ENCODE measurements at places on chromosomes 6 and 20. TPM values are rescaled to one million over a fixed set of nuclear protein-coding genes. Genes with fewer than 3 reads are reported as not detected.

PDYN gene
- not detected for total RNA-seq

DNA sequence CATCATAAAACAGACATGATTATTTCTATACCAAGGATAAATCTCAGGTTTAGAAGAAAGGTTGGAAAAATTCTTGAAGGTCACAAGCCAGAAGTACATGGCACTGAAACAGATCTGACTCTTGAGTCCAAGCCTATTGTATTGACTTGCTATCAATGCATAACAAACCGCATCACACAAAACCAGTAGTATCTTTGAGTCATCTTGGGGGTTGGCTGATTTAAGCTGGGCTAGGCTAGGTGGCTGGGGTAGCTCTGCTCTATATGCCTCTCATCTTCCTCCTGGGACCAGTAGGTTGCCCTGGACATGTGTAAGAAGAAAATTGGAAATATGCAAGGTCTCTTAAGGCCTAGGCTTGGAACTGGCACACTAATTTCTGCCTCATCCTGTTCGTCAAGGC lies 37.0 kb upstream of the RAB23 start:
- no peak for DNase-seq
- no peaks in the 10 kb centered on the region for H3K27me3 ChIP-seq
- no peaks in the 10 kb centered on the region for H3K36me3 ChIP-seq
- H3K4me1 ChIP-seq = no peaks in the 10 kb centered on the region
- H3K4me3 ChIP-seq = no peak overlapping the region

KIZ gene
- total RNA-seq = 14.6 TPM

DNA sequence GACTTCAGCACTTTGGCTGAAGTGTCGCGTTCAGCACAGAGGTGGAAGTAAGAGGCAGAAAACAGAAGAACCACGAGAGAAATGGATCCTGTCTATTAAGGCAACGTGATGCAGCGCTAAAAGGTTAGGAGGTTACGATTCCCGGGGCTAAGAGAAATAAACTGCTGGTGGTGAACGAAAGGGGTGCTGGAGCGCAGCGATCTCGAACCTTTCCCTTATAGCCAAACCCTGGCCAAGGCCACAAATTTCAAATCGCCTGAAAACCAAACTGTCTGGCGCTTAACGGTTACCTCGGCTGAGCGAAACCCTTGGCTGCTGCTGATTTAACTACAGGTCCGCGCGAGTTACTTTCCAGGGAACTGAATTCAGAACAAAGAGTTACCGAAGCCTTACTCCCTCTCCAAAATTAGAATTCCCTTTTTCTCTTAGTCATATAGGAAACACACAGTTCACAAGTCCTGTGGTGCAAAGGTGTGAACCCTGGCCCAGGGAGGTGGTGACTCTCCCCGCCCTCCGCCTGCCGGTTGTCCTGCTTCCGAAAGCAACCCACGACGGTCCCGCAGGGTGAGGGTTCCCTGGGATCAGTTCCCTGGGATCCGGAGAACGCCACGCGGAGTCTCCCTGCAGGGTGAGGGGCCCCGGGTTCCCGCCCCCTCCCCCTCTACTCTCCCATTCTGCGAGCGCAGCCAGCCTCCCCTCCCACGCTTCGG lies 1.3 kb upstream of the SLC35D3 start:
- no peaks in the 10 kb centered on the region for H3K36me3 ChIP-seq
- peaks cover 23% of the 10 kb centered on the region for H3K27me3 ChIP-seq
- no peak for DNase-seq
- peak overlapping the region; percentile 64 for H3K4me3 ChIP-seq
- H3K27ac ChIP-seq = no peak overlapping the region

DNA sequence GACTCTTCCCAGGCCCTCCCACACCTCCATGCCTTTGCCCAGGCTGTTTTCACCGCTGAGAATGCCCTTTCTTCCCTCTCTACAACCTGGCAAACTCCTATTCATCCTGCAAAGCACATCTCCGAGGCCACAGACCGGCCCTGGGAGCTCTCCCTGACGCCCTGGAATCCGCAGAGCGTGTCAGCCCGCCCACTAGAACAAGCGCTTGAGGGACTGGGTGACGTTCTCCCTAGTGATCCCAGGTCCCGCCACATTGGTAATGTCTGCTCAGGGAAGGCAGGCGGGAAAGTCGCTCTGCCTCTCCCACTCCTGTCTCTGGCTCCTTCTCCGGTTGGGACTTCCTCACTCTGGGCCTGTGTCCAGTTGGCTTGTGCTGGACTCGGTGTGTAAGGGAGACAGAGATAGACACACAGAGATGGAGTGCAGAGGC lies 61.6 kb downstream of the SRC start:
- H3K4me1 ChIP-seq = peaks cover 7% of the 10 kb centered on the region
- DNase-seq = no peak
- peaks cover 19% of the 10 kb centered on the region for H3K36me3 ChIP-seq
- no peaks in the 10 kb centered on the region for H3K27me3 ChIP-seq
- no peak overlapping the region for H3K4me3 ChIP-seq
- no peak overlapping the region for H3K27ac ChIP-seq

DNA sequence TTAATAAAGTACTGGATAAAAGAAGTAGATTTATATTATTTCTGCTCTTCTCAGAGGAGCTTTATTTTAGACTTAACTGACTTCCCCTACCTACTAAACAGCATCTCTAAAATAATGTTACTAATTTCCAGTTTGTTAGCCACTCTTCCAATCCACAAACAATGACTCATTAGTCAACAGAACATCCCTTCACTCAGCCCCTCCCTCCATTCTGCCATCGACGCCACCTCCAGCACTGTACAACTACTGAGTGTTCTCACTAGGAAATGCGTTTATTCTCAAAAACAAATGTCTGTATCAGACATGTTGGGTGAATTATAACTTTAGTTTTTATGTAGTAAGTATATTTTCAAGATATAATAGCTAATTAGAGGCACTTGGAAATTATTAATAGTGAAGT lies 427.0 kb downstream of the EYS start:
- H3K27ac ChIP-seq = no peak overlapping the region
- no peaks in the 10 kb centered on the region for H3K27me3 ChIP-seq
- no peaks in the 10 kb centered on the region for H3K4me1 ChIP-seq
- no peak for DNase-seq

MUC21 gene
- total RNA-seq = not detected

DNA sequence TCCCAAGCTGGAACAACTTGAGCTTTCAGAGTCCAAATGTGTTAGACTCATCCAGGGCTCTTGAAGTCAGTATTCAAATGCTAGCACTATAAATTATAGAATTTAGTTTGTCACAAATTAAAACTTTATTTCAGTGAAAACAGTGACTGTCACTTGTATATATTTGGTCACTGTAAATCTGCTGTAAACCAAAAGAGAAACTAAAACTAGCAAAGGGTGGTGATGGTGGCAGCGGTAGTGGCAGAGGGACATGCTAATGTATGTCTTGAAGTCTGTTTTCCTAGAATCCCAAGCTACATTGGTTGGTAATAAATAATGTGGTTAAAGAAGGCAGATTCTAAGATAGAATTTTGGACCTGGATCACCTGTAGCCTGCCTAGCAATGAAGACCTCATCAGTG lies 140.4 kb upstream of the CENPW start:
- no peaks in the 10 kb centered on the region for H3K4me1 ChIP-seq
- H3K27ac ChIP-seq = no peak overlapping the region
- no peaks in the 10 kb centered on the region for H3K36me3 ChIP-seq
- no peaks in the 10 kb centered on the region for H3K27me3 ChIP-seq
- no peak for DNase-seq

DNA sequence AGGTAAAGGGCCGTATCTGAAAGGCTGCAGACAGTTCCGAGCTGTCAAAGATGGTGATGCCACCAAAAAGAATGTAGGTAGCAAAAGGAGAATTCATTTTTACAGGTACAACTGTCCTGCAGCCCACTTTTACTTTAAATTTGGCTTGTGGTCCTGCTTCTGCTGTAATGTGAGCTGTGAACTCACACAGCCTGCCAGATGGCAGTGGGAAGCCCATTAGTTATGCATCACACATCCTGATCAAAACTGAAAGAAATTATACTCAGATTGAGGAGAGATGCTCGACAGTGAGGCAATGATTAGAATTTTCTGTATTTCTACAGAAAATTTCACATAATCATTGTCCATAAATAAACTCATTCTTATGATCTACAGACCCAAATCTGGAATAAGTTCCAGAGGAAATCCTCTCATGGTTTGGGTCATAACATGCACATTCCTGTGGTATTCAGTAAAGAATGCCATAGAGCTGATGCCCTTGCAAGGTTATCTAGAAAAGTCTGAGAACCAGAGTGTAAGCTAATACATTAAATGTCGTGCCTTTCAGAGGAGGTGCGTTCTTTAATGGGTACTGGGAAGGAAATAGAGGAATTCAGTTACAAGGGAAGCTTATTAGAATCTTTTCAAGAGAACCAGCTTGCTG lies 23.9 kb upstream of the E2F3 start:
- DNase-seq = no peak
- no peaks in the 10 kb centered on the region for H3K36me3 ChIP-seq
- no peaks in the 10 kb centered on the region for H3K27me3 ChIP-seq
- no peak overlapping the region for H3K27ac ChIP-seq

DNA sequence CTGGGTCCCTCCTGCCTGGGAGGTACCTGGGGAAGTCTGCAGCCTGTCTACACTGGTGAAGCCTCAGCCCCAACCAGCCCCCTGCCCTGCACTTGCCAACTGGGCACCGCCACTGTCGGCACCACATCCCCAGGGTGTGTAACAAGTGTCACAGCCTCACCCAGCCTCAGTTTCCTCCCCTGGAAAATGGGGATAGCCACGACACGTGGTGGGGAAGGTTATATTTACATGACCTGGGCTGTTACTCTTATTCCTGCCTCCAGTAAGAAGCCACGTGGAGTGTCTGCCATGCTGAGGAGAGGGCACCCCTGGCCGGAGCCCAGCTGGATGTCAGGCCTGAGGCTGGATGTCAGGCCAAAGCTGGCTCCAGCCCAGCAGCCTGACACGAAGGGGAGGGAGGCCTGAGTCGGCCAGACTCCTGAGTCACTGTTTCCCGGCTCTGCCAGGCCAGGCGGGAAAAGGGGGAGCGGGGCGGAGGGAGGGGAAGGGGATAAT lies 44.9 kb downstream of the SNAI1 start:
- H3K27ac ChIP-seq = no peak overlapping the region
- H3K4me3 ChIP-seq = no peak overlapping the region
- peak; percentile 90 for DNase-seq
- H3K27me3 ChIP-seq = no peaks in the 10 kb centered on the region
- no peaks in the 10 kb centered on the region for H3K36me3 ChIP-seq
- peaks cover 26% of the 10 kb centered on the region for H3K4me1 ChIP-seq

Data from adrenal gland (tissue), 19 donors.